Activated naive CD8-positive, alpha-beta T cell treated with anti-CD3 and anti-CD28 coated beads, Interleukin-2, amount 50 U/mL, for 24 hours (primary cell): ENCODE measurements at places on chromosomes 3 and 15.

GRCh38 chr3:196471551-196471950 is 32.0 kb downstream of the RNF168 start:
- H3K4me3 ChIP-seq, result no peak overlapping the region
- no peak overlapping the region for H3K27ac ChIP-seq
- H3K27me3 ChIP-seq, result no peaks in the 10 kb centered on the region
- DNase-seq, result no peak

DNA sequence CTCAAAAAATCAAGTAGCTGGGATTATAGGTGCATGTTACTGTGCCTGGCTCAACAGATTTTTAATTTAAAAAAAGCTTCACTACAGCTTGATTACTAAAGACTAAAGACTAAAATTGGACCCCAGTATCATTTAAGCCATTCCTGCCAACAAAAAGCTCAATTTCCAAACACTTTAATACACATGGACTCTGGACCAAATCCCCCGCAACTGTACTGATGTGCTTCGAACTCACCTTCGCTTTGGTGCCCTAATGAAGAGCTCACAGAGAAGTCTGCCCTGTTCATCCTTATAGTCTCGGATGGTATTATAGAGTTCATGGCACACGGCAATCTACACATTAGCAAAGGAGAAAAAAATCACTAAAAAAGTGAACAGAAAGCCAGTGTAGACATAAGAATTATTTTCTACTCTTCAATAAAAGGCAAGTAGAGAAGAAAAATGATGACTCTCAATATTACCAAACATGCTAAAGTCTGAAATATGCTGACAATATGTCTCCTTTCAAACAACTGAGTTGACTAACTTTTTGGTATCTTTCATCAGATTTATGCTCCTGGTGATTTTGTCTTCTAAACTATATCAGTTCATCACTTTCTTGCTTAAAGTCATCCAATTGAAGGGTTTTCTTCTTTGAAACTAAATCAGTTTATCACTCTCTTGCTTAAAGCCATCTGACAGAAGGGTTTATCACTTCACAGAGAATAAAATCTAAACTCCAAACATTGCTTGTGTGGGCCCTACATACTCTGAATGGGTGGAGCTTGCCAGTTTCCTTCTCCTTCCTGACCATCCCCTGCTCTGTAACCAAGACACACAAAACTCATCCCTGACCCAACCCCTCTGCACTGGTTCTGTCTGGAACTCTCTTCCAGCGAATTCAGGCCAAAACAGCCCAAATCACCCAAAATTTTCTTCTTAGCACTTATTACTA is 7.2 kb downstream of the PBRM1 start:
- H3K27me3 ChIP-seq, result no peaks in the 10 kb centered on the region
- no peak overlapping the region for H3K27ac ChIP-seq
- H3K36me3 ChIP-seq, result peaks cover 42% of the 10 kb centered on the region
- no peak overlapping the region for H3K4me3 ChIP-seq
- H3K4me1 ChIP-seq, result peaks cover 38% of the 10 kb centered on the region

- H3K36me3 ChIP-seq, result no peaks in the 10 kb centered on the region
- H3K4me1 ChIP-seq, result peaks cover 25% of the 10 kb centered on the region
- H3K4me3 ChIP-seq, result no peak overlapping the region
- no peak for DNase-seq
- H3K27ac ChIP-seq, result no peak overlapping the region
- peaks cover 34% of the 10 kb centered on the region for H3K27me3 ChIP-seq
These were observed 4.4 kb downstream of the DLL4 start for GRCh38 chr15:40933517-40933902.

GRCh38 chr3:149579838-149580542 is 77.8 kb downstream of the WWTR1 start:
- no peak for DNase-seq
- H3K36me3 ChIP-seq, result no peaks in the 10 kb centered on the region
- peaks cover 25% of the 10 kb centered on the region for H3K4me1 ChIP-seq

DNA sequence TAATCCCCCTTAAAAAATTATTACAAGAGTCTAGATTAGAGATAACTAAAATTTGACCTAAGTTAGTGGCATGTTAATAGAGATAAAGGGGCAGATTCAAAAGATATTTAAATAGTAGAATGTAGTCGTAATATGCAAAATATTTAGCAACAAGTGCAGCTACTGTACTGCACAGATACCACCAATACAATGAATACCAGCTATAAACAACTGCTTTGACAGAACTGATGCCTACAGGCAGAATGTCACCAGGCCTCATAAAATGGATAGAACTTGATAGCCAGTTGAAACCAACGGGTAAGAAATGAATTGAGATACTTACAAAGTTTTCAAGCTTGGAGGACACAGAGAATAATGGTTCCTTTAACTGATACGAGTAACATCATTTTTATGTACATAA is 249.3 kb upstream of the VEPH1 start:
- H3K4me1 ChIP-seq, result no peaks in the 10 kb centered on the region
- no peak for DNase-seq
- peaks cover 3% of the 10 kb centered on the region for H3K27me3 ChIP-seq
- no peak overlapping the region for H3K27ac ChIP-seq
- H3K36me3 ChIP-seq, result no peaks in the 10 kb centered on the region

GRCh38 chr3:37537914-37538691 is 323.6 kb upstream of the CTDSPL start:
- DNase-seq, result no peak
- no peaks in the 10 kb centered on the region for H3K4me1 ChIP-seq
- no peaks in the 10 kb centered on the region for H3K27me3 ChIP-seq
- no peak overlapping the region for H3K27ac ChIP-seq

- H3K4me3 ChIP-seq, result no peak overlapping the region
- no peak for DNase-seq
- H3K27ac ChIP-seq, result no peak overlapping the region
- no peaks in the 10 kb centered on the region for H3K36me3 ChIP-seq
These were observed 17.0 kb upstream of the HES1 start for GRCh38 chr3:194118920-194119319.

DNA sequence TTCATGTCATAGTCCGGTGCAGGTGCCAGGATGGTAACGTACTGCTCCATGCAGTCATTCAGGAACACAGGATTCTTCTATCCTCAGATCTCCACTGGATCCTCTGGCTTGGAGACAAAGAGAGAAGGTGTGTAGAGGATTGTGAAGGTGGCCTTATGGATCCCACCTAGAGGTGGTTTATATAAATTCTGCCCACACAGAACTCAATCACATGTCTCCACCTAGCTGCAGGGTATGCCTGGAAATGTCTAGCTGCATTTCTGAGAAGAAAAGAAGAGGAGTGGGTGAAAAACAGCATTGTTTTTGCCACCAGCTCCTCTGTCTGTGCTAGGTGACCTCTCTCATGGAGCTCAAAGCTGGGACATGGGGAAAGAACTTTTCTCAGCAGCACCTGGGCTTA is 478.7 kb downstream of the PDCD6IP start:
- no peak overlapping the region for H3K4me3 ChIP-seq
- no peaks in the 10 kb centered on the region for H3K36me3 ChIP-seq
- no peak for DNase-seq
- no peaks in the 10 kb centered on the region for H3K4me1 ChIP-seq

GRCh38 chr15:91127236-91127955 is 27.3 kb downstream of the SV2B start:
- H3K27ac ChIP-seq, result no peak overlapping the region
- no peaks in the 10 kb centered on the region for H3K4me1 ChIP-seq
- peaks cover 17% of the 10 kb centered on the region for H3K27me3 ChIP-seq
- DNase-seq, result no peak
- no peak overlapping the region for H3K4me3 ChIP-seq

DNA sequence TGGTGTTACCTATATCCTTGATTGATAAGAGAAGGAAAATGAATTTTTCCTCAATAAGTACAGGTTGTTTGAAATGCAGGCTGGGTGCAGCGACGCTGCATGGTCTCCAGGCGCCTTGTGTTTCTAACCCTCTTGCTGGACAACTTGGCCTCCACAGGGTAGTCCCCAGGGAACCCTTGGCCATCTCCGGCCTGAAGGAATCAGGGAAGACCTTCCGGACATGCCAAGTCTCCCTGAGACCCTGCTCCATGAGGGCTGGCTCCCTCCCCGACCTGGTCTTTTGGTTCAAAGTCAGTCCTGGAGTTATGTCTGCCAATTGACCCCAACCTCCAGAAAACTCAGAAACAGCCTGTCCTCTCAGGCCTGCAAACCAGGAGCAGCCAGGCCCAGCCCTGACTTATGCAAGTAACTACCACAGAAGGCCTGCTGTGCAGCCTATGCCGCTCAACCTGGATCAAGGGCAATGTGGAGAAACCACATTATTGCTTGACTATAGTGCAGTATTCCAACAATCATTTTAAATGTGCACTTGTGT is 98.3 kb downstream of the LIPC start:
- H3K27me3 ChIP-seq, result no peaks in the 10 kb centered on the region
- DNase-seq, result no peak
- no peaks in the 10 kb centered on the region for H3K36me3 ChIP-seq
- H3K4me1 ChIP-seq, result no peaks in the 10 kb centered on the region
- H3K4me3 ChIP-seq, result no peak overlapping the region

GRCh38 chr3:194431554-194431953 is 32.5 kb upstream of the GP5 start:
- no peak for DNase-seq
- peaks cover 66% of the 10 kb centered on the region for H3K36me3 ChIP-seq
- peaks cover 5% of the 10 kb centered on the region for H3K4me1 ChIP-seq
- H3K27me3 ChIP-seq, result no peaks in the 10 kb centered on the region
- H3K4me3 ChIP-seq, result no peak overlapping the region
- no peak overlapping the region for H3K27ac ChIP-seq

GRCh38 chr3:153958635-153959595 is 162.3 kb upstream of the ARHGEF26 start:
- DNase-seq, result no peak
- no peak overlapping the region for H3K27ac ChIP-seq
- no peaks in the 10 kb centered on the region for H3K4me1 ChIP-seq
- no peak overlapping the region for H3K4me3 ChIP-seq
- peaks cover 6% of the 10 kb centered on the region for H3K27me3 ChIP-seq
- H3K36me3 ChIP-seq, result no peaks in the 10 kb centered on the region

GRCh38 chr3:135197246-135197645 is 402.2 kb downstream of the EPHB1 start:
- no peak overlapping the region for H3K27ac ChIP-seq
- no peak overlapping the region for H3K4me3 ChIP-seq
- no peak for DNase-seq

GRCh38 chr3:45566196-45566595 is 28.4 kb upstream of the LIMD1 start:
- no peaks in the 10 kb centered on the region for H3K36me3 ChIP-seq
- H3K4me1 ChIP-seq, result peaks cover 46% of the 10 kb centered on the region
- H3K27ac ChIP-seq, result no peak overlapping the region
- DNase-seq, result no peak
